ENCODE measurements at places on chromosomes 6 and 20.

DNA sequence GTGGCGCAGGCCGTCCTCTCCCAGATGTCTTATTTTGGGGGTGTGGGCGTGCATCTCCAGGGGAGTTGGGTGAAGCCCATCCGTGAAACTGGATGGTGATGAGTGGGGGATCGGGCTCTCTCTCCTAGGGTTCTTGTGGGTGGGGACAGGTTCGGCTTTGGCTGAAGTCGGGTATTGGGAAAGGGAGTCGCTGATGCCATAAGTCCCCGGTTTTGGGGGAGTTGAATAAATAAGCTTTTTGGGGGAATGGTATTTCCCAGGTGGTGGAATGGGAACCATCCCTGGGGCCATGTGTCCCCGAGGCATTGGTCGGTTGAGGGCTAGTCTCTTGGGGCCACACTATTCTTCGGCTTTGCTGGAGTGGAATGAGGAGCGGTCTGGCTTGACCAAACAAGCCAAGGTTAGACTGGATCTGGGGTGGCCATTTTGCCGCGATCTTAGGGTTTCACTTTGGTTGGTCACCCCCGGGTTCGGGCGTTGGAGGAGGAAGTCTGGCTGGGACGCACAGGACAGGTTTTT lies 481 bp downstream of the ZNF133 start:
- no peak for DNase-seq

- DNase-seq = no peak
Measured at GRCh38 chr6:121536345-121536744, 100.9 kb downstream of the GJA1 start.

DNA sequence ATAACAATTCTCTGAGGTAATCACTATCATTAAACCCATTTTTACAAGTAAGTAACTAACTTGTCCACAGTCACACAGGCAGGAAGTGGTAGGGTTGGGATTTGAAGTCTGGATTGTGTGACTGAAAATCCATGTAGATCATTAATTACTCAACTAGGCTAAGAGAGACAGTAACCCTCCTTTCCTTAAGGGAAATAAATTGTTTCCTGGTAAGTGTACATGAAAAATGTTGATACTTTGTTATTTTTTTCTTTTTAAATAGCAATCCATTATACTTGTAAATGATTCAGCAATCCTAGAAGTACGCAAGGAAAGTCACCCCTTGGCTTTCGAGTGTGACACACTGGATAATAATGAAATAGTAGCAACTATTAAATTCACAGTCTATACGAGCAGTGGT lies 11.6 kb downstream of the SPACA1 start:
- no peak for DNase-seq

DNA sequence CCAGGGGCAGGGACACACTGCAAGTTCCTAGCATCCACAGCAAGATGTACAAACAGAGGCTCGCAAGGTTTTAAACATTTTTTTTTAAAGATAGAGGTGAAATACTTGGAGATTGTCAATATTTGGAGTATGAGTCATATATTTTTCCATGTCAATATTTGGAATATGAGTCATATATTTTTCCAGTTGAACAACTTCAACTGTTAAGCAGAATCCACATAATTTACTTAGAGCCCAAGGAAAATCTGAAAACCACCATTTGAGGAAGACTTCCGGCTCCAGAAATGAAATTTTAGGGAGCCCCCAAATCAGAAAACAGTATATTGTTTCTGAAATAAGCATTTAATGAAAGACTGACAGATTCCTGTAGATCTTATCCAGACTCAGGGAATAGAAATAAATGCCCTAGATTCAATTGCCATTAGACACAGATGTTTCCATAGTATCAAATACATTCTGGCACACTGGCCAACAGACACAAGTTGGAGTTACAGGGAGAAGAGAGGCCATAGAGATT lies 51.6 kb upstream of the FAM184A start:
- no peak for DNase-seq

DNA sequence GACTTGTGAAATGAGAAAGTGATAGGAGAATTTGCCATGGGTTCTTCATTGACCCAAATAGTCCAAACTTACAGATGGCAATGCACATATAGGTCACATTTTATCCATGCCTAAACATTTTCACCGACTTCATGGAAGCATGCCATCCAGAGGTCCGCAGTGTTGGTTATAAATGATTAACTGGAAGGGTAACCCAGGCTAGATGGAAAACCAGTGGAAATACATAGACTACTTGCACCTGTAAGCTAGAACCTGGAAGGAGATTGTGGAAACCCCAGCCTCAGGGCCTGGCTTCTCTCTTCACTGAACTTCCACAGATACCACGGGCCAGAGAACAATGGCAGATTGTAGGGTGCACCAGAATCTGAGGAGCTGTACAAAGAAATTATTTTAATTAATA lies 103.8 kb upstream of the SYNDIG1 start:
- no peak for DNase-seq

DNA sequence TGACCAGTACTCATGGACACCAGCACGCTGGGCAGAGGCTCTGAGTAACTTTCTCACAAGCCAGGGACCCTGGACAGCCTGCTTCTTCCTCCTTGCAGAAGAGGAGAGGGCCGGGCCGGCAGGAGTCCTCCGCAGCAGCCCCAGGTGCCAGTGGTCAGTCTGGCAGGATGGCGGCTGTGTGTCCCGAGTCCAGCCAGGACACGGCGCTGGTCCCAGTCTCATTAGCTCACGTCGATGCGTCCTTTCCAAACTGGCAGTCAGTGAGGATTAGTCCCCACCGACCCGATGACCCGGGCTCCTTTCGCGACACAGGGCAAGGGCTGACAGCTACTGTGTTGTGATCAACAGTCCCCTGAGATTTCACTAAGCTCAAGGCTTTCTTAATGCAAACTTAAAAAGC lies 267.0 kb downstream of the TAF4 start:
- no peak for DNase-seq

- no peak for DNase-seq
Measured at GRCh38 chr6:156688620-156688971, 88.6 kb upstream of the ARID1B start.

DNA sequence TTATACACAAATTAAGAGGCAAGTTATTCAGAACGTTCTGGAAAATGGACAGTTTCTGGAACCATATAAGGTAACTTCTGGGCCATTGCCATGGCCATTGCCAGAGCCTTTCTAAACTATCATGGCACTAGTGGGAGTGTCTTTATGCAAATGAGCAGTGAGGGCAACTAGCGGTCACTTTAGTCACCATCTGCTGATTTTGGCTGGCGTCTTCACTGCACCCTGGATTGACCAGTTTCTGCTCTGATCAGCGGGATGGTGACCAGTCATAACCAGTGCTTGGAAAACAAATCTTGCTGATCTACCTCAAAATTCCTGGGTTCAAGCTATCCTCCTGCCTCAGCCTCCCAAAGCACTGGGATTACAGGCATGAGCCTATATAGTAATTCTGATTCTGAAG lies 7.3 kb upstream of the SNTA1 start:
- no peak for DNase-seq

- DNase-seq = no peak
Measured at GRCh38 chr6:123804787-123805540, 1.3 kb downstream of the NKAIN2 start.

DNA sequence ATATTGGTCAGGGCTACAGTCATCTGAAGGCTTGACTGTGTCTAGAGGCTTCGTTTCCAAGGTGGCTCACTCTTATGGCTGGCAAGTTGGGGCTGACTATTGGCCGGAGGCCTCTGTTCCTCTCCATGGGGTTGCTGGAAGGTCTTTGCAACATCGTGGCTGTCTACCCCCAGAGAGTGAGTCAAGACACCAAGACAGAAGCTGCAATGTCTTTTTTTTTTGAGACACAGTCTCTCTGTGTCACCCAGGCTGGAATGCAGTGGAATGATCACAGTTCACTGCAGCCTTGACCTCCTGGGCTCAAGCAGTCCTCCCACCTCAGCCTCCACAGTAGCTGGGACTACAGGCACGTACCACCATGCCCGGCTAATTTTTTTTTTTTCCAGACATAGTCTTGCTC lies 29.4 kb upstream of the KIF3B start:
- DNase-seq = no peak

- no peak for DNase-seq
Measured at GRCh38 chr6:110322874-110323242, 35.3 kb downstream of the METTL24 start.

- DNase-seq = no peak
Measured at GRCh38 chr6:156347656-156348055, 429.5 kb upstream of the ARID1B start.

- DNase-seq = no peak
Measured at GRCh38 chr6:130838951-130839350, 11.7 kb downstream of the SMLR1 start.

GRCh38 chr6:18501663-18502013 lies 114.5 kb downstream of the RNF144B start:
- no peak for DNase-seq

DNA sequence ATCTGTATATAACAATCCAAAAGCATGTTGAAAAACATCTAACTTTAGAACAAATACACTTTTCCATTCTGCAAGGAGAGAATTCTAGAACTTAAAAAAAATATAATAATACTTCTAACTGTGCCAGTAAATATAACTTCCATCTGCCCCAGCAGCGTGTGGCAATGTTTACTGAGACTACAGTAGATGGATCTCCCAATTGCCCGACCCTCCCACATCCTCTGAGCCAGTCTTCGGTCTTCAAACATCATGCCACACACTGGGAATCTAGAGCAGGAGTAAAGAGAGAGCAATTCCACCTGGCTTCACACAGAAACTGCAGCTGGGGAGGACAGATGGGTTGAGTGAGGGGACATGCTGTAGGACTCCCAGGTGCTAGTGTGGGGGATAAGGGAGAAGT lies 121.3 kb upstream of the NHSL1 start:
- no peak for DNase-seq

DNA sequence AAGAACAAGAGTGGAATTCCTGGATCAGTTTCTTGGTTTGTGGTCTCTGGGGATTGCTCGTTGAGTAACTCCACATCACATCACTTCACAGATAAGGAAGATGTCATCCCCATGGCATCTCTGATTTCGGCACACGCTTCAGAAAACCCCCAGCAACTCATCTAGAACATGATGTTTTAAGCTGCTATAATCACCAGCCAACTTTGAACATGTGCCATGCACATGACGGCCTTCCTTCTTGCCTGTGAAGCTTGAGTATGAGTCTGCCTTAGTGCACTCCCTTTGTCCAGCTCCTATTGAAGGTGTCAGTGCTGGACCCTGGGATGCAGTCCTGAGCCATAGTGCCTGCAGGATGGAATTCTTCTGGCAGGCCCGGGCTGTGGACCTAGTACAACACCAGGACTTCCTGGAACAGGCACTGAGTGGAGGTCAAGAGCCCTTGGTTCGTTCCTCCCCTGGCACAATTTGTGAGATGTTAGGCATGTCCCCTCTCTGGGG lies 231.5 kb upstream of the SUPT3H start:
- no peak for DNase-seq

DNA sequence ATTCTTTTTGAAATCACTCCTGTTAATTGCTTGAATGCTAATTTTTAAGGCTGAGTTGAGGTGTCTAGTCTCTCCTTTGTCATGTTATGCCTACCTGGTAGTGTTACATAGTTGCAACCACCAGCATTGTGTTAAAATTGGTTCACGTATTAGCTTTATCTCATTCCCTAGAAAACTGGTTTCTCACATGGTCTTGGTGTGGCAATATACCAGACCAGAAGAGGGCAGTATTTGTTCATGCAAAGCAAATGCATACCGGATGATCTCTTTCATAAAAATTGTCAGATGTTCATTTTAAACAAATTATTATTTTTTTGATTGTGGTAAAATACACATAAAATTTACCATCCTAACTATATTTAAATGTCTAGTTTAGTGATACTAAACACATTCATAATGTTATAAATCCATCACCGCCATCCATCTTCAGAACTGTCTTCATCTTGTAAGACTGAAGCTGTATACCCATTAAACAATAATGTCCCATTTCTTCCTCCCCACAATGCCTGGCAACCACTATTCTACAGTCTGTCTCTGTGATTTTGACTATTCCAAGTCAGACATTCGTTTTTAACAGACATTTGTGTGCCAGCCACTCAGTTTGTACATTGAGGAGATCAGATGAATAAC lies 92.8 kb downstream of the ATRN start:
- no peak for DNase-seq

All from 8988T (cell line).